ENCODE measurements at places on chromosomes 12 and 14.

DNA sequence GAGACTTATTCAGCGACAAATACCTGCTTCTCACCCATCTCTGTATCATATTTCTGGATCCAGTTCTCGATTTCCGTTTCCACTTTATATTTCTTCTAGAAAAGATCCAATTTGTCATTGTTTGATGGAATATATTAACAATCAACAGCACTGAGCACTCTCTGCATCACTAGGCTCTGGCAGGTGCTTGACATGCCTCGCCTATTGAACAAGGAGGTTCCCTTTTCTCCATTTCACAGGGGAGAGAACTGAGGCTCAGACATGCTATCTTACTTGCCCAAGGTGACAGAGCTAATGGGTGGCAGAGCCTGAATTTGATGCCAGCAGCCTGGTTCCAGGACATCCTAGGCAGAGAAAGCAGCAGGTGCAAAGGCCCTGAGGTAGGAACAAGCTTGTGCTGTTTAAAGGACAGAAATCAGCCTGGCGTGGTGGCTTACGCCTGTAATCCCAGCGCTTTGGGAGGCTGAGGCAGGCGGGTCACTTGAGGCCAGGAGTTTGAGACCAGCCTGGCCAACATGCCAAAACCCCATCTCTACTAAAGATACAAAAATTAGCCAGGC lies 12.1 kb downstream of the RITA1 start:
- no peak for DNase-seq

DNA sequence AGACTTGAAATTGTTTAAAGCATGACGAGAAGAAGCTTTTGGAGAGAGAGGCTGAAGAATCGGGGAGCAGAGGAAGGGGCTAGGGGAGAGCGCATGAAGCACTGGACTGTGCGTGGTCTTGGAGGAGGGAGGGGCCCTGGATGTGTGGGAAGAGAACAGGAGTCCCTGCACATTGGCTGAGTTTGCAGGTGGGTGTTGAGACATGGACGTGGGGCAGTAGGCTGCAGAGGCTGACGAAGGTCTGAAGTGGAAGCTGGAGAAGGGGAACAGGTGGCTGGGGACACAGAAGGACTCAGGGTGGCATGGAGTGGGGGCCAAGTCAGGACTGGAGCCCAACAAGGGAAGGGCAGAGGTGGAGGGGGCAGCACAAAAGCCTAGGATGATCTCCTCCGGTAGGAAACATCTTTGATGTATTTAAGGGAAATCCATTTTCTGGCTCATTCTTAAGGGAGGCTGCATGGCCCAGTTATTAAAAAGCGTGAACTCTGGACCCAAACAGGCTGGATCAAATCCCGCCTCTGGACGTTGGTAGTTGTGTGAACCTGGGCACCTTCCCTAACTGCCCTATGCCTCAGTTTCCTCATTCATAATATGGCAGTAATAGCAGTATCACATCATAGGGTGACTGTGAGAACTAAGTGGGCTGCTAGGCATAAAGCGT lies 29.0 kb downstream of the ADGRD1 start:
- no peak for DNase-seq

DNA sequence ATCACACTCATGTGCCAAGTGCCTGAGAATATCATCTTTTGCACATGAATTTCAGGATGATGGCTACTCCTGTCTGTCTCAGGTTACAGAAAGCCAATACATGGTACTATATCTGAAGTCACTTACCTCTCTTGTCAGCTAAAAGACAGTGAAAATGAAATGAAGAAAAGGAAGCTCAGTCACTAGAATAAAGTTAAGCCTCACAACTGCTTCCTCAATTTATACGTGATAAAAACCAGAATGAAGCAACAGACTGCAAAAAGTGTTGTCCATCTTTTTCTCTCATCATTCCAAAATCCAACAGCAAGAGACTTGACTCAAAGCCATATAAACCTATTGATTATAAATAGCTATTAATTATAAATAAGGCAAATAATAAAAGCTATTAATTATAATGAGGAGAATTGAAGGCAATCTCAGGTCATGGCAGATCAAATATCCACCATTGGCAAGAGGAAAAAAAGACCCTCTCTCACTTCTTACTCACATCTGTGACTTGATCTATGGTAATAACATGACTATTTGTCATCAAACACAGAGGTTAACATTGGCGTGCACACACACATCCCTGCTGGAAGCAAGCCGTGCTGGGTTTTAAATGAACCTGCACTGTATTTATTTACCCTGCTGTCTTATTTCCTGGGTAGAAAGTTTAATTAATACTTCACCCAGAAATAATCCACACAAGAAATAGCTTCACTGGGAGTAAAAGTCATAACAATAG lies 10.0 kb downstream of the NIN start:
- DNase-seq: no peak

GRCh38 chr12:123743002-123743401 lies 19.1 kb upstream of the DNAH10 start:
- DNase-seq: no peak

DNA sequence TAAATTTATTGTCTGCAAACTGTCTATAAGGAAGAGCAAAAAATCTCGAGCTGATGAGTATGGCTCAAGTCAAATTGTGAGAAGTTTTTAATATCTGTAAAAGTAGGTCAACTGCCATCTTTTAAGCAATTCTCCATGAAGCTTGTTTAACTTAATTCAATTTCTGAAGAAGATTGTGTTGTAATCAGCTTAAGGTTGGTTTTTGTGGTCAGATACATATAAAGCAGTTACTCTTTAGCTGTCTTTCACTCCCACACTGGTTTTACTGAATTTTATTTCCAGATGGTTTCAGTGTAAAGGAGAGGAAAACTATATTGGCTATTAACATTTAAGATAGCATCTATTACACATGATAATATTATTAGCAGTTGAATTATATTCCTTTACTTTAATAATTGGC lies 1165.1 kb downstream of the SLC16A7 start:
- no peak for DNase-seq

- DNase-seq: no peak
Observed at GRCh38 chr12:108112832-108113556, 16.1 kb upstream of the WSCD2 start.

- no peak for DNase-seq
Observed at GRCh38 chr14:90449411-90449810, 52.6 kb downstream of the CALM1 start.

DNA sequence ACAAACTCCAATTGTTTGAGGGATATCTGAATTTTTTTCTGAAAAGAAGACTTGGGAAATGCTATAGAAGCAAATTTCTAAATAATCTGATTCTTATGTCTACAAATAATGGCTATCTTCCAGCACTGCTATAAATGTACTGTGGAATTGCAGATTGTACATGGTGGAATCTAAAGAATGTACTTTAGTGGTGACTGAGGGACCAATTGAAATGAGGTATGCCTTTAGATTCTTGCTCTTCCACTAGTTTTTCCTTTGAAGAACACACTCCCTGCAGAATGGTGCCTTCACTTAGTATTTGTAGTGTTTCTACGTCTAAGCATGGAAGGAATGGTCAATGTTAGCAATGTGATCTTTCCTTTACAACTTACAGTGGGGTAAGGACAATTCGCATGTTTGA lies 11.7 kb upstream of the PRB4 start:
- peak; percentile 27 for DNase-seq

DNA sequence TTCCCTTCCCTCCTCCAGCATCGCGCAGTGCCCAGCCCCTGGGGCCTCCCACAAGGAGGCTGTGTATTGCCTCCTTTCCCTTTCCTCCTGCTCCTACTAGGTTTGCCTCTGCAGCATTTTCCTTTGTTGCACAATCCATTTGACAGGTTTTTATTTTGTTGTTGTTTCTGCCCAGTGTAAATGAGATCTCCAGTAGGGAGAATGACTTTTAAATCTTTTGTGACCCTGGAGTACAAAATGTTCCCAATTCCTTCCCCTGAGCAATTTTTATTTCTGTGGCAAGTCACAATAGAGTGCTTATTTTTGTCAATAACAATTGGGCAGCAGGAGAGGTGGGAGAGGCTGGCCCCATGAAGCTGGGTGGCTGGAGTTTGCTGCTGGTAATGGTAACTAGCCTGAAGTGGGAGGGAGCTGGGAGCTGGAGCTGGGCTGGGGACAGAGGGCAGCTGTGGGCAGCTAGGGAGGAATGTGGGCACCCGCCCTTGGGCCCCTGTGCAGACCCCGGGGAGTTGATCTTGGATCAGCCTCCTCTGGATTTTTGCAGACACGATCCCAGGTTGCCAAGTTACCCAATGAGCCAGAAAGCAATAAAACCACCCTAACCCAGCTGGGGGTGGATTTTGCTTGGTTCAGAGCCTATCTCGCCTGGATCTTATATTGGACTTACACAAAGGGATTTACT lies 160.1 kb downstream of the KTN1 start:
- no peak for DNase-seq

GRCh38 chr12:49230176-49230804 lies 34.6 kb upstream of the TUBA1C start:
- no peak for DNase-seq

- DNase-seq: peak; percentile 28
Observed at GRCh38 chr14:71466946-71467345, 465.3 kb upstream of the RGS6 start.

DNA sequence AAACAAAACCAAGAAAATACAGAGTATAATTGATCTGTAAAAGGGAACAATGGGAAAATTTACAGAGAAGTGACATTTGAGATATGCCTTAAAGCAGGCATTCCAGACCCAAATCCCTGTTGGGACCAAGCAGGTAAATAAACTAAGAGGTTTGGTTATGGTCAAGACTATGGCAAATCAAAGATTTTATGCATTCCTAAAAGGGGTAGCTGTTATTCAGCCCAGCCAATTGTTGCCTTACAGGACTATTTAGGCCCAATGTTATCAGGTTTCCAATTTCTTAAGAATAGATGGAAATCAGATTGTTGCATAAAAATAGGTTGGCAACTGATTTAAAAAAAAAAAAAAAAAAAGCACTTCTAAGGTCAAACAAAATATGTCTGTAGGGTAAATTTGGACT lies 5.3 kb downstream of the DNAI7 start:
- DNase-seq: no peak

DNA sequence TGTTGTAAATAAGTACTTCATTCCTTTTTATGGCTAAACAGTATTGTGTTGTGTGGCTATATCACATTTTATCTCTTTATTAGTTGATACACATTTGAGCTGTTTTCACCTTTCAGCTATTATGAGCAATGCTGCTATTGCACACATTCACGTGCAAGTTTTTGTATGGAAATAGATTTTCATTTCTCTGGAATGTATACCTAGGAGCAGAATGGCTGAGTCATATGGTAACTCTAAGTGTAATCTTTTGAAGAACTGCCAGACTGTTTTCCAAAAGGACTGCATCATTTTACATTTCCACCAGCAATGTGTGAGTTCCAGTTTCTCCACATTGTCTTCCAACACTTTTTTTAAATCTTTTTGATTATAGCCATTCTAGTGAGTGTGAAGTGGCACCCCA lies 134.0 kb downstream of the SRGAP1 start:
- DNase-seq: peak; percentile 82

DNA sequence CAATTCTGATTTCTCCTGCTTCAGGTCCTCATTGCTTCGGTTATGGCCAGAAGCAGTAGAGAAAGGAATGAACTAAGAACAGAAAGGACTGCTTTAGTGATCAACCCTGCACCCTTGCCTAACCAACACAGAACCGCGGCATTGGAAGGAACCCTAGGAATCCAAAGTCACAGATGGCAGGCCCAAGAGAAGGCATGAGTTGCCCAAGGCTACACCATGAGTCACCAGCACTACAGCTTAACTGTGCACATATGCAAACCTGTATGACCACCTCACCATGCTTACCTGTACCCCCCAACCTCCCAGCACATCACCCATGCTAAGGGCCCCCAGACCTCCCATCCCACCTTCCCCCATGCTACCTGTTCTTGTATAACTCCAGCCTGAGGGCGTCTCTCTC lies 25.9 kb upstream of the BLTP3B start:
- DNase-seq: no peak

GRCh38 chr12:88172844-88173407 lies 30.8 kb downstream of the TMTC3 start:
- peak; percentile 57 for DNase-seq

DNA sequence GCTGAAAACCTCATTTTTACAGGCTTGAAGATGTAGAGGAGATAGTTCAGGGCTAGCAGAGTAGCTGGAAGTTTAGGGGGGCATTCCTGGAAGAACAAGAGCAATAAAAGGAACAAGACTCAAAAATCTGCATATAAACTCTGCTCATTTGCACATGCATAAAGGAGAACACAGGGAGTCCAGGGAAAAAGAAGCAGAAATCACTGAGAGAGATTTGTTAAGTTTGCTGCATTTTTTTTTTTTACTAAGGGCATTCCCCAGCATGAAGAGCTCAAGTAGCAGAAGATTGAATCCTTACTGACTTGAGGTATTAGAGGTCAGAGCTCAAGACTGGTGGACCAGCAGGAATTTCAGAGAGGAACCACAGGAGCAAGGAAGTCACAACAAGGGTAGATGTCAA lies 28.2 kb upstream of the BCL11B start:
- DNase-seq: no peak

DNA sequence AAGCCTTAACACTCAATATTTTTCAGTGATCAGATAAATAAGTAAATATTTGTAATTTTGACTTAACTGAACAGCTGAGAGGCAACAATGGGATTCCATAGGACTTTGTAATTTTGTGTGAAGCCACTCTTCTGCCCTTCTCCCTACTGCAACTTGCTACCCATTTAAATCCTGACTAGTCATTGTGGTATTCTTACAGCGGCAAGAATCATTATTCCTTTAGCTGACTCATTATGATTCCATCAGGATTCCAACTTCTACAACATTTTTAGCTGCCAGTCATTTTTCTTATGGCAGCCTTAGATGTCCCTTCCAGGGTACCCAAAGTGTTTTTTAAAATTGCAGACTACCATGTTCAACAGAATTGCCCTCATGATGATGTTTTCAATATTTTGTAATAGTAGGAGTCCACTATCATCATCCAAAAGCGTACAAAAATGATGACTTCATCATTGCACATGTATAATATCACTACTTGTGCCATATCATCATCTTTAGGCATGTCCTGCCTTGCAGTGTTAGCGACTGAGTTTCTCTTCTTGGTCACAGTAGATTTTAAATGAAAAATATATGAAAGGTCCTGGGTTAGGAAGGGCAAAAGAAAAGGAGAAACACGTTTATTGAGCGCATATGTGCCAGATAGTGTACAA lies 5.1 kb upstream of the MAGOHB start:
- peak; percentile 85 for DNase-seq

- no peak for DNase-seq
Observed at GRCh38 chr12:52926596-52927234, 21.8 kb upstream of the KRT8 start.

DNA sequence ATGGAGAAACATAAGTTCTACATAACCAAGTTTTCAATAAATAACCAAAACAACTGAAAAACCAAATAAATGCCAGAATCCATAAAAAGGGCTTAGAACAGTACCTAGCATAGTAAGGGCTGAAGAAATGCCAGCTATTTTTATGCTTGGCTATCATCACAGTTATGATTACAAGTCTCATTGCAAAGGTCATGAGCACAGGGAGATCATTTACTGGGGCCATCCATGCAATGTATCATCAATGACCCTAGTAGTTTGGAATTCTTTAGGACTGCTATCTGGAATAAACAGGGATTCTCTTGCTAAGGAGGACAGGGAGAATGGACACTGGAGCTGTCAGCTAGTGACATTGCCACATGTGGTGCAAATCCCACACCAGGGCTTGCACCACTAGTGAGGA lies 92.5 kb upstream of the NAP1L1 start:
- peak; percentile 4 for DNase-seq

GRCh38 chr12:71183018-71183417 lies 25.2 kb upstream of the TSPAN8 start:
- no peak for DNase-seq

GRCh38 chr12:56518570-56518969 lies 3.0 kb upstream of the RBMS2 start:
- peak; percentile 61 for DNase-seq

- no peak for DNase-seq
Observed at GRCh38 chr14:104305511-104306449, 167.4 kb downstream of the KIF26A start.

Data from HFFc6 (cell line).